ENCODE measurements at places on chromosomes 2 and 18.

DNA sequence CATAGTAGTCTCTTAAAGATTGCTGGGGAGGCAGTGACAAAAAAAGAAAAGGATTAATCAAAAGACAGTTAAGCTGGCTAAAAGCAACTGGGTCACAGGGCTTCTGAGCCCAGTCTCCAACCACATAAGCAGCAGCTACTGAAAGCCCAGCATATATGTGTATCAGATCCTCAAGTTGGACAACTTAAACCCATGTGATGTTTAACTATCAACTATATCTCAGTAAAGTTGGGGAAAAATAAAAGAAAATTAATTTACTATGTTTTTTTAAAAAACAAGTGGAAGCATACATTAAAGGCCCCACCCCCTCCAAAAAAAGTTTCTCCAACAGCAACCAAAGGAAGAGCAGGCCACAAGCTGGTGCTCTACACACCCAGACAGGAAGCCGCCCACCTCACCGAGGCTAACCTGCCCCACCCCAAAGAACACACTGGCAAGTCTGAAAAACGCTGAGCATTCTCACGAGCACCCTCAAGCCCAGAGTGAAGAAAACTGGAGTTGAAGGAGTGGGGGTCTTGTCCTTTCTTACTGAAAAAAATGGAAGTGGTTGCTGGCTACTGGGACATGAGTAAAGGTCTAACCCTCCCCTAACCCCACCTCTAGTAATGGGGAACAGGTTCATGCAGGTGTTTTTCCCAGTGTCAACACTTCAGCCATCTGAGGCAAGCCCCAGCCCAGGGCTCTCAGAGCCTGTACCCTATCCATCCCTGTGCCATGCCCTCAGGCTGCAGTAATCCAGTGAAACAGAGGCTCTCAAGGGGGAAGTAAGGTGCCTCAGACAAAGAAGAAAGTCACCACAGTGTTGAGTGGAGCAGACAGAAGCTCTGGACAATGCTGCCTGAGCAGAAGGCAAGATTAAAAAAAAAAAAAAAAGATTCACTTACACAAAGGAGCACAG is 106.3 kb downstream of the GYPC start:
- no peak for DNase-seq

DNA sequence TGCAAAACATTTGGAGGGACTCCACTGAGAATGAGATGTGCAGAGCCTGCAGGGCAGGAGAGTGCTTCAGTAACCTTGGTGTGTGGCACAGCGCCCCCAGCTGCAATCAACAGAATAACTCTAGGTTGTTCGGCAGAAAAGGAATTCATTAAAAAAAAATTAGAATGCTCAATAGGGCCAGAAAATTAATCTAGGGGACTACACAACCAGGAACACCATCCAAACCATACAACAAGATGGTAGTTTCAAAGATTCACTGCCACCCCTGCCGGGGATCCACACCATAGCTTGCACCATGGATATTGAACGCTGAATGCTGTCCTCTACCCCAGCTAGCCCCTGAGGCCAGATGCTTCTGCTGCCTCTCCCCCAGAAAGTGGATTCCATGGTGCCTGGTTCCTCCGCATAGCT is 50.1 kb downstream of the THUMPD2 start:
- DNase-seq: no peak

DNA sequence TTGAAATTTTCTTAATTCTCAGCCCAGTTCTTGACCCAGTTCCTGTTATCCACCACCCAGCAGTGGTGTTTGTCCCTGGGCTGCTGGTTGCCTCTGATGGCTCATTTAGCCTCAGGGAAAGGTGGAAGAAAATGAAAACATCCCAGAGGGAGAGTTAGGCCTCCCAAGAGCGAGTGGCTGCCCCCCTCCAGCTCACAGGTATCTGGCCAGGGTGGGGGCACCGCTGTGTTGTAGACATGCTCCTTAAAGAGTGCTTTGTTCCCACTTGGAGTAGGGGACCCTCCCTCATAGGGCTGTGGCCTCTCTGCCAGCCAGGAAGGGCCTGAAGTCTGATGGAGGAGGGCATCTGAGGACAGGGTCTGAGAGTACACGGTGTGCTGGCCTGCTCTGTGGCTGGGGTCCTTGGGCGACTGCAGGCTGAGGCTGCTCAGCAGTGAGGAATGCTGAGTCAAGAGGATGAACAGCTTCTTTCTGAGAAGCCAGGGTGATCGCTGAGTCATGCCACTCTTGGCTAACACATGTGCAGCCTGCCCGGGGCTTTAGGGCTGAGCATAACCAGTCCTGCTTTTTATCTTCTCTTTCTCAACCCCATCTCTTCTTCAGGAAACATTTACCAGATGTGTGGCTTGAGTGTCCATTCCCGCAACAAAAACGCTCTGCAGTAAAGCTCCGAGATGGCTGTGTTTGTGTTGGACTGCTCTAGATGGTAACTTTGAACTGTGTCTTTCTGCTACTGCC is 72.3 kb downstream of the IL1R2 start:
- DNase-seq: no peak

GRCh38 chr18:78528411-78529258 is 451.0 kb upstream of the SALL3 start:
- no peak for DNase-seq

GRCh38 chr2:101678379-101678778 is 19.1 kb upstream of the MAP4K4 start:
- no peak for DNase-seq

GRCh38 chr2:79041032-79041448 is 15.5 kb downstream of the REG3G start:
- no peak for DNase-seq

DNA sequence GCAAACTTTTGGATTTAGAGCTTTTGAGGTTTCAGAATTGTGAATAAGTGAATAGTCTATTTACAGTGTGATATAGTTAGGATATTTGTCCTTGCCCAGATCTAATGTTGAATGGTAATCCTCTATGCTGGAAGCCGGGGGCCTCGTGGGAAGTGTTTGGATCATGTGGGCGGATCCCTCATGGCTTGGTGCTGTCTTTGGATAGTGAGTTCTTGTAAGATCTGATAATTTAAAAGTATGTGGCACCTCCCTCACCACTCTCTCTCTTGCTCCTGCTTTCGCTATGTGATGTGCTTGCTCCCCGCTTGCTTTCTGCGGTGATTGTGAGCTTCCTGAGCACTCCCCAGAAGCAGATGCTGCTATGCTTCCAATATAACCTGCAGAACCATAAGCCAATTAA is 128.0 kb upstream of the KCNJ3 start:
- DNase-seq: no peak

GRCh38 chr18:55400081-55400480 is 187.9 kb downstream of the TCF4 start:
- DNase-seq: no peak

GRCh38 chr2:217247476-217247875 is 387.6 kb upstream of the TNP1 start:
- no peak for DNase-seq

DNA sequence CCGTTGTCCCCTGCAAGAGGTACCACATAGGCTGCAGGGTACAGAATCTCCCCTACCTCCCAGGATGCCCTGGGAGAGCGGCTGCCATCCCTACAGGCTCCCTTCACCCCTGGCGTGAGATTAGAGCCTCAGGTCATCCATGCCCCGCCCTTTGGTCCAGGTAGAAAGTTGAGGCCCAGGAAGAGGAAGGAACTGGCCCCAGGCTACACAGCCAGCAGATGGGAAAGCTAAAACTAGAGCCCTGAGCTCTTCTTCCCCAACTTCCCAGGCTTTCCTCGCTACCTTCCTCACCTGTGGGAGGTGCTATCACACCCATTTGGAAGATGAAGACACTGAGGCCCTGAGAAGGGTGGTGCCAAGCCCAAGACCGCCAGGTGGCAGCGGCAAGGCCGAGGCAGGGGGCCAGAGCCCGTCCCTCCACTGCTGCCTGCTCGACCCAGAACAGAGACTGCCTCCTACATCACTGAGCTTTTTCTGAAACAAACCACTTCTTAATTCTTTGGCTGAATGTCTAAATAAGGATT is 25.8 kb downstream of the CIB4 start:
- DNase-seq: no peak

DNA sequence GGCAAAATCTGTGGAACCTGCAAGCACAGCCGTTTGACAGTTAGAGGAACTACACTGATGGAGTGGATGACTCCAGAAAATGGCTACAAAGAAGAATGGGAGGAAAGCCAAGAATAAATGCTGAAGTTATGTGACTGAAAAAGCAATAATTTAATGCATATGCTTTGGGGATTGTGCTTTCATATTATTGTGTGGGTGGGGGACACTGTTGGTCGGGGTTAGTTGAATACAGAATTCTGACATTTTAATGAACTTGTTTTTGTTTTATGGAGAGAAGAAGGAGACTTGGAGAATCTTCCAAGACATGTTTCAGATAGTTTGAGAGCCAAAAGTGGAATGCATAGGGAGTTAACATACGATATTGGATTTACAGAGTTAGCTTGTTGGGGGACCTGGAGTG is 68.5 kb downstream of the NRP2 start:
- DNase-seq: no peak

DNA sequence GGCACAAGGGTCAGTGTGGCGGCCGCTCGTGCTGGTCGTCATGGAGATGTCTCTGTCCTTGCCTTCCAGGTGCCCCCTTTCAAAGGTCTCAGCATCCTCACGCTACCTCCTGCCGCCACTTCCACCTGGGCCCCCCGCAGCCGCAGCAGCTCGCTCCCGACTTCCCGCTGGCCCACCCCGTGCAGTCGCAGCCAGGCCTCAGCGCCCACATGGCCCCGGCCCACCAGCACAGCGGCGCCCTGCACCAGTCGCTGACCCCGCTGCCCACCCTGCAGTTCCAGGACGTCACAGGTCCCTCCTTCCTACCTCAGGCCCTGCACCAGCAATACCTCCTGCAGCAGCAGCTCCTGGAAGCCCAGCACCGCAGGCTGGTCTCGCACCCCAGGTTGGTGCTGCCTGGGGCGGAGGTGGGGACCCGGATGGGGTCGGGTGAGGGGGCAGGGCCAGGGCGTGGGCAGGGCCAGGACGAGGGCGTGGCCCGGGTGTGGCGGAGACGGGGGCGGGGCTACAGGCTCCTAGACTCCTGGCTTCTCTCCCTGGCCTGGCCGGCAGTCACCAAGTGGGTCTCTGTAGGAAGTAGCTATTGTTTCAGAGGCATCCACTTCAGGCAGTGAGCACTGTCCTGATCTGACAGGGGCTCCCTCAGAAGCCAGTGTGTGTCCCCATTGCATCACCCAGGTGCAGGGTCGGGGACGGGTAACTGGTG is 223.7 kb downstream of the LOXHD1 start:
- no peak for DNase-seq

- DNase-seq: no peak
Observed at GRCh38 chr2:227856697-227857096, 14.7 kb upstream of the DAW1 start.

DNA sequence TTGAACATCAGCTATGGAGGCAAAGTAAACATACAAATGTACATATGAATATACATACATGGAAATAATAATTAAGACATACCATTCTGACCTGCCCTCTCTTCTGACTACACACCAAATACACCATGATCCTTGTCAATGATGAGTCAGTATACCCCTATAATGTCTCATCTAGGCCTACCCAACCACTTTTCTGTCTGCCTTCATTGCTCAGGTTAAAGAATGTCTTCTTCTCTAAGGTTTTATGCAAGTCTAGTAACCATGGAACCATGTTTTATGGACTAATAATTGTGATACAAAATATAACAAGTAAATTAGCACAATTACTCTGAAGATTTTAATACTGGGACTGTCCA is 128.7 kb downstream of the NCKAP5 start:
- DNase-seq: no peak

DNA sequence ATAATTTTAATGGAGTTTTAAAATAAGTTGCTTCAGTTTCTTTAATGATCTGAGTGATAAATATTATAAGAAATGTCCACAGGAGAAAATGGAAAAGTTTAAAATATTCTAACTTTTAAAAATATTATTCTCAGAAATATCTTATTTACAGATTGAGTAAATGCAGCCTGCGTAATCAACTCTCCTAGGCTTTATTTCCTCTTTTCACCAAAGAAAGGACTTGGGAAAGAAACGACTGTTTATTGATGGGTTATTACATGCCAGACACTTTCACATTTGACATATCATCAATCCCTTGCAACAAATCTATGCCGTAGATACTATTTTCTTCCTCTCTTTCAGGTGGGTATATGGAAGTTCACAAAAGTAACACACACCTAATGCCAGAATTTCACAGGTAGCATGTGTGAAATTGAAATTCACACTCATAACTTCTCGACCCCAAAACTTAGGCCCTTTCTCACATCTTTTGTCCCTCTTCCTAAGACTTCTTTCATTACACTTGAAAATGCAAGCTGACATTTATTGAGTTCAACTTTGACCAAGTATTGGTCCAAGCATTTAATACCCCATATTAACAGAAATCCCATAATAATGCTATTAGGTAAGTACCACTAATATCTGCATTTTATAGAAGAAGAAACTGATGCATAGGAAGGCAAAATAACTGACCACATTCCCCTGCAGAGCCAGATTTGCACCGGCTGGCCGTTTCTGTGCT is 49.2 kb downstream of the MYOM1 start:
- DNase-seq: no peak

- no peak for DNase-seq
Observed at GRCh38 chr18:45127405-45127804, 446.7 kb downstream of the SETBP1 start.

- DNase-seq: no peak
Observed at GRCh38 chr2:26034637-26034992, 731 bp downstream of the RAB10 start.

GRCh38 chr18:5166606-5167280 is 30.3 kb downstream of the AKAIN1 start:
- DNase-seq: no peak

DNA sequence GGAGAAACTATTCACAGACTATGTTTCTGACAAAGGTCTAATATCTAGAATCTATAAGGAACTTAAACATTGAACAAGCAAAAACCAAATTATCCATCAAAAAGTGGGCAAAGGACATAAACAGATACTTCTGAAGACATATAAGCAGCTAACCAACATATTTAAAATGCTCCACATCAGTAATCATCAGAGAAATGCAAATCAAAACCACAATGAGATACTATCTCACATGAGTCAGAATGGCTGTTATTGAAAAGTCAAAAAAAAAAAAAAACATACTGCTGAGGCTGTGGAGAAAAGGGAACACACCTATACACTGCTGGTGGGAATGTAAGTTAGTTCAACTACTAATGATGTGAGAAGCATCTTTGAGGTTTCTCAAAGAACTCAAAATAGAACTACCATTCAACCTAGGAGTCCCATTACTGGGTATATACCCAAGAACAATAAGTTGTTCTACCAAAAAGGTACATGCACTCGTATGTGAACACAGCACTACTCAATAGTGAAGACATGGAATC is 220.4 kb upstream of the TFPI start:
- DNase-seq: no peak

DNA sequence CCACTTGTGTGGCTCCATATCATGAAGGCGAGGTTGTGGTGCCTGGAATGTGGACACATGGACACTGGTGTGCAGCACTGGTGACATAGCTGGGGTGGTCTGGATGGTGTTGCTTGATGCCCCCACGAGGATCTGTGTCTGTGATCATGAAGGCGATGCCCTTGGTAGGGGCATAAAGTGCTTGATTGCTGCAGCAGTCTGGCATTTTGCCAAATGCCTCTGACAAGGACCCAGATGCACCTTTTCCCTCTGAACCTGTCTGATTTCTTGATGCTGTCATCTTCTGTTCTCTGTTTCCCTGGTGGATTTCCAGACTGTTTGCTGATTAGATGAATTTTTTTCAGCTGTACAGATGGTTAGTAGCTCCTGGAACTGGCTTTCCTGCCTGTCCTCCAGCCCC is 752.0 kb upstream of the HS6ST1 start:
- DNase-seq: no peak

GRCh38 chr2:184679219-184680018 is 81.1 kb downstream of the ZNF804A start:
- no peak for DNase-seq

All from stimulated activated CD8-positive, alpha-beta memory T cell treated with anti-CD3 and anti-CD28 coated beads, Interleukin-15, amount 100 ng/mL, for 1 hour (primary cell).